ENCODE measurements at places on chromosomes 7 and 10. TPM values are rescaled to one million over a fixed set of nuclear protein-coding genes. Genes with fewer than 3 reads are reported as not detected.

DNA sequence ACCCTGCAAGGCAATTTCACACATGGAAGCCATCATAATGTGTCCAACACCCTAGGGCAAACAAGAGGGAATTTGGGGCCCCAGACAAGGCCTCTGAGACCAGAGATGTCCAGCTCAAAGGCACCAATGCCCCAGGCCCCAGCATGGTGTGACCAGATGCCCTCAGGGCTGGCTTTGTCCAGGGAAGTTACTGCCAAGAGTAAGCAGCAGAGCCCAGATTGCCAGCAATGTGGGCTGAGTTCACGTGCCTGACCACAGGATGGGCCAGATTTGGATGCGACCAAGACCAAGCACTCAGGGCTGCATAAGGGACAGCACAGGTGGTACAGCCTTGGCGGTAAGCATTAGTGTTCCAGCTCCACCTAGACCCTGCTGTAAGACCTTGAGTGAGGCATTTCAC is 12.7 kb downstream of the MYOF start:
- DNase-seq: peak; percentile 93

- no peak for DNase-seq
These were observed 242.1 kb upstream of the SP4 start for GRCh38 chr7:21185653-21186265.

DNA sequence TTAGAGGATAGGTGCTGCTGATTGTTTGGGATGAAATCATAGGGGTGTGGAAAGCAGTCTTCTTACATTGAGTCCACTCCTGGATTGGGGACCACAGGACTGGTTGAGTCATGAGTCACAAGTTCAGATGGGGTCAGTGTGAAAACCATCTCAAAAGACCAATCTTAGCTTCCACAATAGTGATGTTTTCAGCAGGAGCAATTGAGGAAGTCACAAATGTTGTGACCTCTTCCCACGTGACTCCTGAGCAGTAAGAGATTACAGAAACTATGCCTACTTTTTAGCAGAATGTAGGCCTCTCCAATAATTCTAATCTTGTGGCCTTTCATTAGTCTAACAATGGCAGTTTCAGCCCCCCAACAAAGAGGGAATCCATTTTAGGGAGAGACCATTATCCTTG is 256.9 kb upstream of the CDC14C start:
- no peak for DNase-seq

GRCh38 chr7:74525881-74526280 is 72.2 kb downstream of the GTF2IRD1 start:
- DNase-seq: no peak

- DNase-seq: no peak
These were observed 64.9 kb downstream of the MYL10 start for GRCh38 chr7:101563943-101564777.

DNA sequence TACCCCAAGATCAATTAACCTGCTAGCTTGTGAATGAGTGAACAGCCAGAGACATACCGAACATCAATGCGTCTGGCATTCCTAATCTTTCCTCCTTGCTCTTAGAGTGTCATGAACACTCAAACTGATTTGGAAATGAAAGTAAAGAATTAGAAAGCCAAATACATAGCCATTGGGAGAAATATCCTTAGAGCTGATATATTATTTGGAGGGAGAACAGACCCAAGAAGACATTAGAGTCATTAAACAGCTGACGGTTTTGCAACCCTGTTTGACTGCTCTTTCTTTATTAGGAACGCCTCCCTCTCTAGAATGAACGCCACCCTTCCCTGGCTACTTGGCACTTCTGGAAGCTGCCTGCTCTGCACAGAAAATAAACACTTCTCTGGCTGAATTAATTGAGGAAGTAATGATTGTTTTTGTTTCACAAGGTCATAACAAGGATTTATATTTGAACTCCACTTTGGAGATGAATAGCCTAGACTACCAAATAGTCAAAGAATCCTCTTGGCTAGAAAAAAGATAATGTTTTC is 42.8 kb downstream of the CTTNBP2 start:
- DNase-seq: no peak

GRCh38 chr7:117772421-117772820 is 100.8 kb downstream of the CTTNBP2 start:
- no peak for DNase-seq

DNA sequence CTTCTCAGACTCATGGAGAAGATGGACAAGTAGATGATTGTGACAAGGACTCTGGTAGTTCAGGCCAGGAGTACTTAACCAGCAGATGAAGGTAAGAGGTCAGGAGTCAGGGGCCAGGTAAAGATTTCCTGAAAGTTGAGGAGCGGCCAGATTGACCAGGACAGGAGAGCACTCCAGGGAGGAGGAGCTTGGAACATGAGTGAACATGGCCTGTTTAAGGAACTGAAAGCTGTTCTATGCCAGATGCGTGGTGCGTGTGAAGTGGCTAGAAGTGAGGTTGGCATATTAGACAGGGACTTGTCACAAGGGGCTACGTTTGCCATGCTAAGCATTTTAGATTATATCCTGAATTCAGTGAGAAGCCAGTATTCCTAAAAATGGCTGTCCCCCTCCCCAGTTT is 157.2 kb downstream of the WNT2 start:
- no peak for DNase-seq

Gene IDI2
- not detected for total RNA-seq

Gene FGL2
- total RNA-seq: 0.34 TPM

Gene CALCR
- not detected for total RNA-seq

Gene OR2A12
- total RNA-seq: not detected

Gene HOXA1
- total RNA-seq: 8.2 TPM

Gene TOMM7
- 130 TPM for total RNA-seq

Gene PRKG1
- 1.7 TPM for total RNA-seq

Gene ZNF862
- 5.0 TPM for total RNA-seq

Gene LIPK
- total RNA-seq: not detected
